ENCODE measurements at places on chromosomes 5 and 9. TPM values are rescaled to one million over a fixed set of nuclear protein-coding genes. Genes with fewer than 3 reads are reported as not detected.

DNA sequence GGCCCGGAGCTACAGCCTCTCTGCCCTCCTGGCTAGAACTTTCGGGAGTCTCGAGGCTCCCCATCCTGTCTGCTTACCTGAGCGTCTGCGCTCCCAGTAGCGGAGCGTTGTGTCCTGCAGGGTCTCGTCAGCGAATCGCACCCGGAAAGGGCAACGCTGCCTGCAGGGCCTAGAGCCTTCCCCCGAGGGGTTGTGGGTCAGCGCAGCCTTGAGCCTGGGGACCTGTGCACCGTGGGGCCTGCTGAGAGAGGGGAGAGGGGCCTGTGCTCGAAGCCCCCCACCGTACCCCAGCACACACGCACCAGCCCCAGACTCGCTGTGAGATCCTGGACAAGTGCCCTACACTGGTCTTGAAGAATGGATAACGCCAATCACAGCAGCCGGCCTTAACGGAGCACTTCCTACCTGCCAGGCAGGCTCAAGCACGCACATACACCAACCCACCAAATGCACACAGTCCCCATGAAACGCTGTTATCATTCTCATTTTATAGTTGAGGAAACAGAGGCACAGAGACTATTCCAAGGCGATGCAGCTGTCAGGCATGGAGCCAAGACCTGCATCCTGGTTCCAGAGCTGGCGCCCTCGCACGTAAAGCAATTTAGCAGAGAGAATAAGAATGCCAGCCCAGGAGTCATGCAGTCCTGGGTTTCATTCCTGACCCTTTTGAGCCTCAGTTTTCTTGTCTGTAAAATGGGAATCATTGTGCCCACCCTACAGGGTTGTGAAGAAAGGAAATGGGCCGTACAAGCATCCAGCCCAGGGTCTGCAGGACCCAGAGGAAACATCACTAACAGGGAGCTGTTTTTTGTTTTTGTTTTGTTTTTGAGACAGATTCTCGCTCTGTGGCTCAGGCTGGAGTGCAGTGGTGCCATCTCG is 5.3 kb downstream of the C9orf50 start:
- no peak overlapping the region for H3K4me3 ChIP-seq
- H3K4me1 ChIP-seq = peaks cover 7% of the 10 kb centered on the region
- no peak for DNase-seq
- no peak overlapping the region for H3K27ac ChIP-seq

GRCh38 chr5:169442913-169443784 is 140.4 kb upstream of the SPDL1 start:
- H3K27ac ChIP-seq = no peak overlapping the region
- DNase-seq = no peak
- H3K36me3 ChIP-seq = no peaks in the 10 kb centered on the region
- peaks cover 5% of the 10 kb centered on the region for H3K27me3 ChIP-seq
- no peak overlapping the region for H3K4me3 ChIP-seq

DNA sequence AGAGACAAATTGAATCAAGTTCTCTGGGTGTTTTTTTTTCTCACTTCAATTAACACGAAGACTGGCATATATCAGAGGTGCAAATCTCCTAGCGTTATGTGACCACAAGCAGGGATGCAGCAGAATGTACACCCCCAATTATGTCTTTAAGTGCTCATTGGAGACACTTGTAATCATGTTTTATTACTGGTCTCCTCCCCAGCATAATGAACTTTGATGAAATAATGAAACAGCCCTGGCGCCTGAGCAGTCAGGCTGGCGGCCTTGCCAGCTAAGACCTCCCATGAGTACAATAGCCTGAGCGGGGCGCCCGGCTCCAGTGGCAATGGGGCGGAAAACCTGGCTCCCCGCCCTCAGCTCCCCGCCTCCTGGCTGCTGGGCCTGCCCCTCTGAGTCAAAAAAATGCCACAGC is 209.4 kb upstream of the MSX2 start:
- H3K36me3 ChIP-seq = no peaks in the 10 kb centered on the region
- H3K27me3 ChIP-seq = no peaks in the 10 kb centered on the region

GRCh38 chr5:21391506-21391905 is 1403.5 kb upstream of the CDH18 start:
- H3K27me3 ChIP-seq = no peaks in the 10 kb centered on the region
- H3K36me3 ChIP-seq = no peaks in the 10 kb centered on the region
- no peak overlapping the region for H3K27ac ChIP-seq

GRCh38 chr5:129978270-129978669 is 74.0 kb downstream of the CHSY3 start:
- H3K4me3 ChIP-seq = no peak overlapping the region
- H3K4me1 ChIP-seq = no peaks in the 10 kb centered on the region
- H3K27ac ChIP-seq = no peak overlapping the region
- no peaks in the 10 kb centered on the region for H3K27me3 ChIP-seq
- H3K36me3 ChIP-seq = no peaks in the 10 kb centered on the region

GRCh38 chr5:96017951-96018350 is 56.3 kb upstream of the ELL2 start:
- H3K27me3 ChIP-seq = no peaks in the 10 kb centered on the region
- no peak overlapping the region for H3K4me3 ChIP-seq
- DNase-seq = no peak

- 0 out of 2 replicates have a peak, but pooled peaks cover 3% of the 10 kb centered on the region for H3K27me3 ChIP-seq
- no peak overlapping the region for H3K4me3 ChIP-seq
- H3K27ac ChIP-seq = no peak overlapping the region
- no peaks in the 10 kb centered on the region for H3K36me3 ChIP-seq
These were observed 409.0 kb downstream of the SPOCK1 start for GRCh38 chr5:137090151-137090550.

- H3K27me3 ChIP-seq = no peaks in the 10 kb centered on the region
- no peak overlapping the region for H3K27ac ChIP-seq
- H3K36me3 ChIP-seq = no peaks in the 10 kb centered on the region
- H3K4me1 ChIP-seq = no peaks in the 10 kb centered on the region
- no peak for DNase-seq
- H3K4me3 ChIP-seq = no peak overlapping the region
These were observed 83.5 kb downstream of the ARHGAP26 start for GRCh38 chr5:142853682-142854081.

DNA sequence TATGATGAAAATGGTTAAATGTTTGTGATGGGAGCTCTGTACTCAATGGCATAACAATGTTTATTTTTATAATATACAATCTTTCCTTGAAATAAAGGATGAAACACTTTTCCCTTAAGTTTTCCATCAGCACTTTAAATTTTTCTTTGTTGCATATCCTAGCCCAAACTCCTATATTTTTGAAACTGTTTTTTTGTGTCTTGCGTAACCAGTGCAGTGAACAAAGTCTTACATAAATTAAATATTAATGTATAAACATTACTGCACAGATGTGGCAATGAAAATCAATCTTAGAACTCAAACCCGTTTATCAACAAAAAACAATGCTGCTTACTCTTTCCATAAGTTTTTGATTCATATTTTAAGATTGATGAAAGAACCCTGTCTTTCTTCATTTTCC is 34.1 kb upstream of the IL31RA start:
- peaks cover 4% of the 10 kb centered on the region for H3K27me3 ChIP-seq
- no peak overlapping the region for H3K4me3 ChIP-seq
- DNase-seq = no peak
- no peaks in the 10 kb centered on the region for H3K36me3 ChIP-seq

- no peak overlapping the region for H3K27ac ChIP-seq
- no peaks in the 10 kb centered on the region for H3K36me3 ChIP-seq
- H3K4me1 ChIP-seq = no peaks in the 10 kb centered on the region
- H3K27me3 ChIP-seq = no peaks in the 10 kb centered on the region
These were observed 26.4 kb downstream of the NCS1 start for GRCh38 chr9:130198501-130199179.

DNA sequence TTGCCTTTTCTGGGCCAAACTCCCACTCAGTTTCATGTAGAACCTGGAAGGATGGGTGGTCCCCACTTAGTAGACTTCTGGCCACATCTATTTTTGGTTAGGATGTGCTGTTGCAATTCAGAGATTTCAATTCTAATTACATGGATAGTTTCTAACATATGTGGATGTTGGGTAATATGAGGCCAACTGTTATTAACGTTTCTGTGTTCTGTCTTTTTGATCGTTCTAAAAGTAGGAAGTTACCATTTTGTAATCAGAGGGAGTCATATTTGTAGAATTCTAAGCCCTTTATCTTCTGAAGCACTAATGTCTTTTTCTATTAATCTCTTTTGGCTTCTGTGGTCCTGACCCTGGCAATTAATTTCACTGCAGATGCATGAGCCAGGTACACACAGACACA is 141.6 kb upstream of the SPEF2 start:
- H3K4me3 ChIP-seq = no peak overlapping the region
- no peaks in the 10 kb centered on the region for H3K27me3 ChIP-seq
- no peaks in the 10 kb centered on the region for H3K36me3 ChIP-seq
- no peak for DNase-seq
- no peak overlapping the region for H3K27ac ChIP-seq
- no peaks in the 10 kb centered on the region for H3K4me1 ChIP-seq

- H3K4me1 ChIP-seq = no peaks in the 10 kb centered on the region
- no peak overlapping the region for H3K4me3 ChIP-seq
- no peak overlapping the region for H3K27ac ChIP-seq
- no peak for DNase-seq
- H3K36me3 ChIP-seq = no peaks in the 10 kb centered on the region
These were observed 538.6 kb upstream of the CYLC2 start for GRCh38 chr9:102456562-102456961.

DNA sequence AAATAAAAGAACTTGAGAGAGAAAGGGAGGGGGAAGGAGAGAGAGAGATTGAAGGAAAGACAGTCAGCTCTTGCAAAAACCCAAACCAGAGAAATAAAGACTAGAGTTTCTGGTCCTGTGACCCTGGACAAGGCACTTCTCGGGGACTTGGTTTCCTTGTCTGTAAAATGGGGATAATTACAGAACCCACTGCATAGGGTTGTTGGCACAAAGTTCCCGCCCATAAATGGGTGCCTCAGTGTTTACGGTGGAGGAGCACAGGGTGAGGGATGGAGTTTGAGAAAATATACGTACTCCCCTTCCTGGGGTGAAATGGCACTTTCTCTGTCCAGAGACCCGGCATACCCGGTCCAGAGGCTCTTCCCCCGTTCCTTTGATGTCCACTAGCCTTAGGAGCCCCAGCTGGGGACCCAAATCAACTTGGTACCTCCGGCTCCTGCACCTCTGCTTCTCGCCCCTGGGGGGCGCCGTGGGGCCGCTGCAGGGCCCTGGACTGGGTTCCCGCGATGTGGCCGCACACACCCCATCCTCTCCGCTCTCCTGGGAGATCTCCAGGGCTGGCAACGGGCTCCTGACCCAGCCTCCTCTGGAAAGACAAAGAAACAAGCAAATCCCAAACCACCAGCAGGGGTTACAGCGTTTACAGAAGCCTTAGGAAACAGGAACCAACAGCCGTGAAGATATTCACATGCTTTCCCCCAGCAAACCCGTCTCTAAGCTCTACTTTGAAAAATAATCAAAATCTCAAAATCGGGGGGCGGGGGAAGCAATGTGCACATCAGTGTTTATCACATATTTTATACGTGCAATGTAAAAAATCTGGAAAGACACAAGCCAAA is 26.3 kb downstream of the PTGES start:
- H3K4me3 ChIP-seq = no peak overlapping the region
- DNase-seq = no peak
- H3K27me3 ChIP-seq = no peaks in the 10 kb centered on the region
- H3K4me1 ChIP-seq = no peaks in the 10 kb centered on the region
- H3K36me3 ChIP-seq = no peaks in the 10 kb centered on the region
- H3K27ac ChIP-seq = no peak overlapping the region

GRCh38 chr9:126371007-126371870 is 44.6 kb downstream of the MVB12B start:
- no peak for DNase-seq
- no peaks in the 10 kb centered on the region for H3K36me3 ChIP-seq
- H3K4me1 ChIP-seq = no peaks in the 10 kb centered on the region
- no peak overlapping the region for H3K27ac ChIP-seq
- H3K4me3 ChIP-seq = no peak overlapping the region

- no peaks in the 10 kb centered on the region for H3K27me3 ChIP-seq
- H3K27ac ChIP-seq = no peak overlapping the region
- H3K4me3 ChIP-seq = no peak overlapping the region
- H3K4me1 ChIP-seq = no peaks in the 10 kb centered on the region
These were observed 1921.6 kb upstream of the WWC1 start for GRCh38 chr5:166369807-166370206.

DNA sequence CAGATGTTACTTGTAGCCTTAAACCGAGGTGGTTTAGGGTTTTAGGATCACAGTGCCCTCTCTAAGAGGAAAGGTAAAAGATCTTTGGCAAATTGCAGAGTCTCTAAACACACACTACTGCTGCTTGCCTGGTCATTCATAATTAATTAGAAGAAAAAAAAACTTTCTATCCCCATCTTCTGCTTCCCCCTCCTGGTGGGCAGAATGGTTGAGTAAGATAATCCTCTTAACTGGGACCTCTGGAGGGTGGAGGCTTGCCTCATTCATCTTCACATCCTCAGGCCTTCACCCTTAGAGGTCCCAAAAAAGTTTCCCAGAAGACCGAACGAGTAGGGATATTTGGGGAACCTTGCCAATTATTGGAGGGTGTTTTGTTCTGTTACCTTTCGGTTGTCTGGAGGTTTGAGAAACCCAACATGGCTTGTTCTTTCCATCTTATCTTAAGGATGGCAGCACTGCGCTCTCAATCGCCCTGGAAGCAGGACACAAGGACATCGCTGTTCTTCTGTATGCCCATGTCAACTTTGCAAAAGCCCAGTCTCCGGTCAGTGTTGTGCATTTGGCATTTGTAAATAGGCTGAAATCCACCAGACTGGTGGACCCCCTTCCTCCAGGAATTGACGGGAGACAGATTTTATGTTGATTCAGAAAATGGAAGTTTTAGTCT is 97.3 kb upstream of the DMRT1 start:
- DNase-seq = no peak
- no peak overlapping the region for H3K4me3 ChIP-seq
- H3K27me3 ChIP-seq = peaks cover 4% of the 10 kb centered on the region
- H3K36me3 ChIP-seq = no peaks in the 10 kb centered on the region

GRCh38 chr5:95520206-95520605 is 34.6 kb downstream of the SKIC3 start:
- H3K27ac ChIP-seq = no peak overlapping the region
- no peaks in the 10 kb centered on the region for H3K27me3 ChIP-seq
- no peaks in the 10 kb centered on the region for H3K4me1 ChIP-seq
- no peak overlapping the region for H3K4me3 ChIP-seq

DNA sequence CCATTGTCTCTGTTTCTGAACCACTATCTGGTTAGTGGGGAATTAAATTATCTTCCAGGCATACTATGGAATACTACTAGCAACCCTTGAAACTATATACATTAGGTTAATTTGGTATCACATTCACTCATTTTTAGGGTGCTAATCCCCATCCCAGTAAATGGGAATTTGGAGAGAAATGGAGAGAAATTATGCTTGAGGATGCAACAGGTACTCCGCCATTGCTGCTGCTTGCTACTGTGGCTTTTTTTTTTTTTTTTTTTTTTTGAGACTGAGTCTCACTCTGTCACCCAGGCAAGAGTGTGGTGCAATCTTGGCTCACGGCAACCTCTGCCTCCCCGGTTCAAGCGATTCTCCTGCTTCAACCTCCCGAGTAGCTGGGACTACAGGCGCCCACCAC is 66.1 kb downstream of the AK8 start:
- peaks cover 4% of the 10 kb centered on the region for H3K27me3 ChIP-seq
- no peaks in the 10 kb centered on the region for H3K4me1 ChIP-seq
- no peak for DNase-seq

GRCh38 chr9:8855046-8855445 is 1055.5 kb upstream of the DMAC1 start:
- no peak for DNase-seq
- H3K36me3 ChIP-seq = no peaks in the 10 kb centered on the region
- no peak overlapping the region for H3K27ac ChIP-seq
- peaks cover 4% of the 10 kb centered on the region for H3K27me3 ChIP-seq
- H3K4me1 ChIP-seq = no peaks in the 10 kb centered on the region

GRCh38 chr9:14062586-14063221 is 251.2 kb downstream of the NFIB start:
- H3K36me3 ChIP-seq = no peaks in the 10 kb centered on the region
- H3K4me1 ChIP-seq = no peaks in the 10 kb centered on the region
- no peak overlapping the region for H3K27ac ChIP-seq
- no peaks in the 10 kb centered on the region for H3K27me3 ChIP-seq

F12 gene
- total RNA-seq = 7.1 TPM

HAVCR1 gene
- total RNA-seq = not detected

JAKMIP2 gene
- 1.5 TPM for total RNA-seq

PRRX2 gene
- total RNA-seq = not detected

MEF2C gene
- 207 TPM for total RNA-seq

TRAF1 gene
- total RNA-seq = 163 TPM

Measured in GM12878 (cell line).